ENCODE measurements at places on chromosomes 3 and 15.

- no peak for DNase-seq
Observed at GRCh38 chr3:42689421-42690014, 4.2 kb downstream of the KLHL40 start.

- no peak for DNase-seq
Observed at GRCh38 chr3:127165694-127166485, 27.0 kb upstream of the PRR23E start.

GRCh38 chr3:38731522-38731921 is 82.0 kb upstream of the SCN5A start:
- DNase-seq, result no peak

DNA sequence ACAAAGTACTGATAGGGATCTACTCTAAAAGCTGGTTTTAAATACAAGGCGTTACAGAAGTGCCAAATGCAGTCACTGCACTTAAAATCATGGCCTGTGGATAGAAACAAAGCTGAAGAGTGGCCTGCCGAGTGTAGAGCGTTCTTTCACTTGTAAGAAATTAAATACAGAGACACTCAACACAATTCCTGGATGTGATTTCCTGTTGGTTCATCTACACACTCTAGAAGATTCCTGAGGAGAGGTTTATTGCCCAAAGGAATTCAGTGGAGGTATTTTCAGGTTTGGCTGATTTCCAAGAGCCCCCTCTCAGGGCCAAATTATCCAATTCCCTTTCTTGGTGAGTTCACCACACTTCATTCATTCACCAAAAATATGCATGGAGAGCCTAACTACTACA is 200.3 kb upstream of the IL12A start:
- no peak for DNase-seq

DNA sequence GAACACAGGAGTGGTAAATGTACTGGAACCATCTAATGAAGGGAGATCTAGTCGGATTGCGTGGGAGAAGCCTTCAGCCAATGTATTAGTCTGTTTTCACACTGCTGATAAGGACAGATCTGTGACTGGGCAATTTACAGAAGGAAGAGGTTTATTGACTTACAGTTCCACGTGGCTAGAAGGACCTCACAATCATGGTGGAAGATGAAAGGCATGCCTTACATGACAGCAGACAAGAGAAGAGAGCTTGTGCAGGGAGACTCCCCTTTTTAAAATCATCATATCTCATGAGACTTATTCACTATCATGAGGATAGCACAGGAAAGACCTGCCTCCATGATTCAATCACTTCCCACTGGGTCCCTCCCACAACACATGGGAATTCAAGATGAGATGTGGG is 17.0 kb downstream of the HRG start:
- no peak for DNase-seq

DNA sequence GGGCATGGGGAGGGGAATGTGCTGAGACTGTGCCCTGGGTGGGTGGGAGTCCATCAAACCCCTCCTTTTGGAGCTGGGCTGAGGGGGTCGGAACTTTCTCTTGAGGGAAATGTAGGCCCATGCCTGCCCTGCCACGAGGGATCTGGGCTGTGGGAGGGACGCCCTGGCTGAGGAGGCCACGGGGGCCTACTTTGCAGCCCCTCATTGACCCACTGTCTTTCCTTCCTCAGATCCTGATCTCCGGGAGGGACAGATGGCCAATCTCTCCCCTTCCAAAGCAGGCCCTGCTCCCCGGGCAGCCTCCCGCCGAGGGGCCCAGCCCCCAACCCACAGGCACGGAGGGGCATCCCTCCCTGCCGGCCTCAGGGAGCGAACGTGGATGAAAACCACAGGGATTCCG is 25.3 kb downstream of the LOXL1 start:
- DNase-seq, result no peak

GRCh38 chr3:118984699-118985098 is 49.9 kb downstream of the IGSF11 start:
- DNase-seq, result peak; percentile 34

DNA sequence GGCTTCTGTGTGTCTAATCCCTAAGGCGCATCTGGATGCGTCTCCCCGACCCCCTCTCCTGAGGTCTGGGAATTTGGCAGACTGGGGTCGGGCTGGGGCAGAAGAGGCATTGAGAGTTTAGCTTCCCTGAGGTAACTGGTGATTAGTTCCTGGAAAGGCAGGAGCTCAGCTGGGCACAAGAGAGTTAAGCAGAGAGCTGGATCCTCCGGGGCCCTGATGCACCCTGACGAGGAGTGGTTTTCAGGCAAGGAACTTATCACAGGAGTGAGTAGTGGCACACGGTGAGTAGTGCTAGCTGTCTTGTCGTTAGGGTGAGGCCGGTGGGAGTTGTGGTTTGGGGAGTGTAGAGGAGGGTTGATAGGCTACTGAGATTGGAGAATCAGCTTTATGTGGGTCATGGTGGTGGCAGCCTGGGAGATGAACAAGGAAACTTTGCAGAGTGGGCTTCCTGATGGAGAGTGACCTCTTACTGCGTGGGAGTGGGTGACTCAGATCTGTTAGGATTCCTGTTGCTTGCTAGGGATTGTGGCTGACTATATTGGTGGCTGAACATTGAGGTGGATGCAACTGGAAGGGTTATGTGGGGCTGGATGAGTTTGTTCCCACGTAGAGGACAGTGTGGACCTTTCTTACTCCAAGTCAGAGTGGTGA is 897 bp downstream of the RAD54L2 start:
- DNase-seq, result peak; percentile 40

DNA sequence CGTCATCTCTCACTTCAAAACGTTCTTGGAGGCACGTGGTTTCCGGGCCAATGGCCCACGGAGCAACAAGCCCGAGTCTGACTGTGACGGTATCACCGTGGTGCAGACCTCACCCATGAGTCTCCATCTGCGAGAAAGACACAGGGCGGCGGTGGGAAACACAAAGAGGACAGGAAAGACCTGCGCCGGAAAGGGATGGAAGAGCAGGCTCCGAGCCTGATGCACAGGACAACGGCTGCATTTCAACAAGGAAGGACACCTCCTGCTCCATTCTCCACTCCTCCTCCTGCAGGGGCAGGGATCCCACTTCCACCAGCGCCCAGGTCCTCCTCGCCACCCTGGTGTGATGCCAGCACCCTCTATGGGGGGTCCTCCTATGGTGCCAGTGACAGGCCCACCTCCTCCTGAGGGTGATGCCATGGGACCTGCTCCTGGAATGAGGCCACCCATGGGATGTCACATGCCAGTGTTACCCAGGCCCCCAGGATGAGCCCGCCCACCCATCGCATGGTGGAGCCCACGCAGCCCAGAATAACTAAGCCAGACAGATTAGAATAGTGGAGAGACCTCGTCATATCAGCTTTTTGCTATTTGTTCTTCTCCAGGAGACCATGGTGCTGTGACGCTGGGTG is 73.0 kb upstream of the PCSK6 start:
- no peak for DNase-seq

DNA sequence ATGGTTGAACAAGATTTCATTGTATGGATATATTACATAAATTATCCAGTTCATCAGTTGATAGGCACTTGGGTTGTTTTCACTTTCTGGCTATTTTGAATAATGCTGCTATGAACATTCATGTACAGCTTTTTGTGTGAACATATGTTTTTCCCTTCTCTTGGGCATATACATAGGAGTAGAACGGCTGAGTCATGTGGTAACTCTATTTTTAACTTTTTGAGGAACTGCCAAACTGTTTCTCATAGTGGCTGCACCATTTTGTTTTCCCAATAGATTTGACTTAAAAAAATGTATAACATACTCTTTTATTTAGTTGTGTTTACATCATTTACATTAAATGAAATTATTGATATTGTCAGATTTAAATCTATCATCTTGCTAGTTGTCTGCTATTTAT is 28.8 kb upstream of the RFX7 start:
- DNase-seq, result no peak

GRCh38 chr3:30300809-30301208 is 305.6 kb upstream of the TGFBR2 start:
- no peak for DNase-seq

- no peak for DNase-seq
Observed at GRCh38 chr15:84928843-84929168, 44.3 kb downstream of the SLC28A1 start.

DNA sequence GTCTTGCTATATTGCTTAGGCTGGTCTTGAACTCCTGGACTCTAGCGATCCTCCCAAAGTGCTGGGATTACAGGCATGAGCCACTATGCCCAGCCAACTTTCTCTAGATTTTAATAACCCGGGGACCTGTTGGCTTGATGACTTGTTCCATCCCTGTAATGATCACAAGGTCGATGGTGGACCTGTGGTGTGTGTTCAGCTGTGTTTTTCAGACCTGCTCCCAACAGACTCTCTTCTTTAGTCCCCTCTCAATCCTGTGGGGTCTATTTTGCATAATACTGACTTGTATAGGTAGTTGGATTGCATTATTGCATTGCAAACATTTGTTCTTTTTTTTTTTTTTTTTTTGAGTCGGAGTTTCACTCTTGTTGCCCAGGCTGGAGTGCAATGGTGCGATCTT is 1.9 kb downstream of the MAP2K1 start:
- DNase-seq, result peak; percentile 26

DNA sequence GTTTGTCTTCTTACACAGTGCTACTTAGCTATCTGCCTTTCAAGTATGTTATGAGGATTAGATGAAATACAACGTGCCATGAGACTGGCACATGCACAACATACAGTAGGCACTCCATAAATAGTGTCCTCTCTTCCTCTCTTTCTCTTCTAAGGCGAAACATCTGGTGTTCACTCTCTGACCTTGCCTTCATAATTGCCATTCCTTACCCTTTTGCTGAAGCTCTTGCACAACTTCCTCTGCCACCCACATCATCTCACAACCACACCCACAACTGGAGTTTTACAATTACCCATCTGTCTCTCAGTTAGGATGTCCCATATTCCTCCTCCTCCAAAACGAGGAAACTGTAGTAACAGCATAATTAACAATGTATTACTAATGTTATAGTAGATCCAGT is 26.4 kb upstream of the ACP3 start:
- no peak for DNase-seq

- no peak for DNase-seq
Observed at GRCh38 chr3:69231929-69232440, 109.6 kb upstream of the LMOD3 start.

- DNase-seq, result no peak
Observed at GRCh38 chr3:170368921-170369320, 11.4 kb downstream of the SKIL start.
